ENCODE measurements at places on chromosomes 5 and 9. TPM values are rescaled to one million over a fixed set of nuclear protein-coding genes. Genes with fewer than 3 reads are reported as not detected.

CDHR2 gene
- total RNA-seq = 0.09 TPM

FOXD4L4 gene
- 1.2 TPM for total RNA-seq

SPATA31A3 gene
- not detected for total RNA-seq

MAP1B gene
- 56.0 TPM for total RNA-seq

PCDHA9 gene
- 0.25 TPM for total RNA-seq

MYMK gene
- total RNA-seq = not detected

C5orf34 gene
- total RNA-seq = 3.9 TPM

NRARP gene
- 2.2 TPM for total RNA-seq

INSL6 gene
- not detected for total RNA-seq

ANKRD31 gene
- 0.56 TPM for total RNA-seq

LAMC3 gene
- total RNA-seq = not detected

LHFPL2 gene
- total RNA-seq = 93.3 TPM

EFNA5 gene
- 51.2 TPM for total RNA-seq

GFPT2 gene
- total RNA-seq = 15.7 TPM

VCAN gene
- 44.1 TPM for total RNA-seq

PCDHGC4 gene
- 1.7 TPM for total RNA-seq

N4BP3 gene
- 0.56 TPM for total RNA-seq

ETF1 gene
- total RNA-seq = 307 TPM

CDH6 gene
- not detected for total RNA-seq

TPRN gene
- total RNA-seq = 13.4 TPM

TGFBI gene
- 892 TPM for total RNA-seq

FBLL1 gene
- total RNA-seq = 0.42 TPM

ASS1 gene
- total RNA-seq = 299 TPM

ARSK gene
- 3.6 TPM for total RNA-seq

PCDHGA5 gene
- total RNA-seq = 0.25 TPM

EQTN gene
- not detected for total RNA-seq

RBM27 gene
- total RNA-seq = 27.9 TPM

SPATA31E1 gene
- total RNA-seq = not detected

NR4A3 gene
- total RNA-seq = 0.25 TPM

SPATA9 gene
- total RNA-seq = not detected

FXN gene
- total RNA-seq = 18.4 TPM

SLC45A2 gene
- not detected for total RNA-seq

GTF2H2 gene
- 19.4 TPM for total RNA-seq

GLDC gene
- 2.9 TPM for total RNA-seq

SHROOM1 gene
- total RNA-seq = 22.7 TPM

PRKACG gene
- not detected for total RNA-seq

GPX8 gene
- 38.8 TPM for total RNA-seq

AMBP gene
- not detected for total RNA-seq

KCTD16 gene
- total RNA-seq = 0.20 TPM

PTPN3 gene
- 6.3 TPM for total RNA-seq

CCDC171 gene
- total RNA-seq = 1.8 TPM

LRRC19 gene
- not detected for total RNA-seq

FABP6 gene
- total RNA-seq = not detected

All from MCF 10A (cell line).